ENCODE measurements at places on chromosomes 5 and 9.

DNA sequence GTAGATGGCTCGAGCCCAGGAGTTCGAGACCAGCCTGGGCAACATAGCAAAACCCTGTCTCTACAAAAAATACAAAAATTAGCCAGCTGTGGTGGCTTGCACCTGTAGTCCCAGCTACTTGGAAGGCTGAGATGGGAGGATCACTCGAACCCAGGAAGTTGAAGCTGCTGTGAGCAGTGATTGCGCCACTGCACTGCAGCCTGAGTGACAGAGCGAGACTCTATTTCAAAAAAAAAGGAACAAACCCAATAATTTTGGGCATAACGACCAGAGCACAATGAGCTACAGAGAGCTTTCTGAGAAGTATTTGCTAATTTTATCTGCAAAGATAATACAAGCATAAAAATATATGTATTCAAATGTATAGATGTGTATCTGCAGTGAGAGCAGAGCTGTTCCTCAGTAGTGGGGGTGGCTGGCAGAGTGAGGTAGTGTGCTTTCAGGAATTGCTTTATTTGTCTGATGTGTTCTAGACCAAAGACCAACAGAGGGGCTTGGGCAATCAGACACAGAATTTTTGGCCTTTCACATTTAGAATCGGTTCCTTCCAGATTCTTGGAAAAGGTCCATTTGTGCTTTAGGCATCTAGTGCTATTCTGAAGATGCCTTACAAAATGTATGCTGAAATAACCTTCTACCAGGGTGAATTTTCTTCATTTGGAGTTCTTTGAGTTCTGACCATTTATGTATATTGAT is 5.2 kb downstream of the DOCK8 start:
- DNase-seq = no peak

DNA sequence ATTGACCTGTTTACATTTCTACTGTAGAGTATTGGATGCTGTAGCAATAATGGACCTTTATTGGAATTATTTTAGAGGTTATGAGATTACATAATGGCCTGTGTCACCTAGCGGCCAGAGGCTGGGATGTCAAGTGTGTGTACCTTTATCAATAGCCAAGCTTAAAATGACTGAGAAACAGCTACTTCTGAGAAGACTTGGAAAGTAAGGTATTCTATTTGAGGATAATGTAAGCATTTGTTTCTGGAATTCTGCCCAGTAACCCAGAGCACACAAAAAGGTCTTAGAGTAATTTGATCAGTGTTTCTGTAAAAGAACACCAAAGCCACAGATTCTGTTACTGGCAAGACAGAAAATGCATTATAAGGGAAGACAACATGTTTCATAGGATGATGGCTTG is 116.8 kb downstream of the MACIR start:
- peak; percentile 6 for DNase-seq

- DNase-seq = no peak
Measured at GRCh38 chr5:109877670-109878045, 187.9 kb downstream of the MAN2A1 start.

DNA sequence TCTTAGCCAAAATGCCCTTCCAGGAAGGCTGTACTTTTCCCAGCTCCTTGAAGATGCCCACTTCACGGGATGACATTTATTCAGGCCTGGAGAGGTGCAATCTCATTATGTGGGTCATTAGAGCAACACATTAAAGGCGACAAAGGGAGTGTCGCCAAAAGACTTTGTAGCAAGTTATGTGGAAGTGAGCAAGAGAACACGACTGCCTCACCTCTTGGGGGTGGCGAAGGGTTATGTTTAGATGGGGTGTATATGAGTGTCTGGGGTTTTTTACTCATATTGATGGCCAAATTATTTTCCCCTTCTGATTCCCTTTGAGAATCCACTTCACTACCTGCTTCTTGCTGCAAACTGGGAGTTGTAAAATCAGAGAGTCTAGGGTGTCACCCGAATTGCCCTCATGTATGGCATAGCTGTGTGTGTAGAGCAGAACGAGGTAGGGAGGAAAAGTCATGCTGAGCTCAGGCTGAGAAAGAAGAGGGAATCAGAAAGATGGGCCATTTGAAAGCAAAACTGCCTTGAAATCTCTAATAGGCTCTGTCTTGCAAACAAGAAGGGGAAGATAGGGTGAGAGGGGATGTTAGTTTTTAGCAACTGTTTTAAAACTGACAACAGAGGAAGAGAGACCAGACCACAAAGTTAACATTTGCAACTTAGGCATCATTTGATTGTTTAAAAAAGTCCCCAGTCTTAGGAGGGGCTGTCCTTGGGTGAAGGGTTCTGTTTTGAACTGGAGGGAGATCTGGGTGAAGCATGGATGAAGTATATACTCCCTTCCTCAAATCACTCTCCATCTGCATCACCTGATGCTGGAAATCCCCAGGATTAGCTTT is 97.1 kb upstream of the IL12B start:
- no peak for DNase-seq

DNA sequence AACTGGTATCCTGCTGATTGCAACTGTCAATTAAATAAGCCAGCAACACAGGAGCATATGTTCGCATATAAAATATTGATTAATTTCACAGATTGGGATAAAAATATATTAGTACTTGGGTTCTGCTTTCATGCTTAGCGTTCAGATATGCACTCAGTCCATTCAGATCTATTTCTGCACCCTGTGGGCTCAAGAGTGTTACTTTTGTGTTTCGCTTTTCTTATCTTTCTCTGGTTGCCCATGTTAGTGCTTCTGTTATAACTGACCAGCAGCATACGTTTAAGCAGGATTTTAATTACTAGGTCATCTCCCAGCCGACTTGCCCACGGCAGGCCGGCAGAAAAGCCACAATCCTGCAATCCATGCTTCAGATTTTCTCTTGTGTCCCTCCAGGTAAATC is 289.1 kb downstream of the EBF1 start:
- no peak for DNase-seq

DNA sequence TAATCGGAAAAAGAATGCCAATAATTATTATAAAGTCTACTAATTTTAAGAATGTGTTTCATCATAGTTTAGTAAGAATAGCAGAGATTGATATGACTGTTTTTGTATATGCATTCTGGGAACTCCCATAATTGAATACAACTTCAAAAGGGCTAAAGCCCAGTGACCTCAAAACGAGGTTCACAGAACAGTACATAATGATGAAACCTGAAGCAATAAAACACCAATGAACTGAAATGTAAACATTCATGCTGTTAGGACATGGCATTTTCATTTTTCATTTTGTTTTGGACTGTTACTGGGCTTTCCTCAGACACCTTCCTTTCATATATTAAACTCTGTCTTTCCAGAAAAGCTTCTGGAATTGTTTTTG is 684 bp upstream of the JMY start:
- DNase-seq = no peak

DNA sequence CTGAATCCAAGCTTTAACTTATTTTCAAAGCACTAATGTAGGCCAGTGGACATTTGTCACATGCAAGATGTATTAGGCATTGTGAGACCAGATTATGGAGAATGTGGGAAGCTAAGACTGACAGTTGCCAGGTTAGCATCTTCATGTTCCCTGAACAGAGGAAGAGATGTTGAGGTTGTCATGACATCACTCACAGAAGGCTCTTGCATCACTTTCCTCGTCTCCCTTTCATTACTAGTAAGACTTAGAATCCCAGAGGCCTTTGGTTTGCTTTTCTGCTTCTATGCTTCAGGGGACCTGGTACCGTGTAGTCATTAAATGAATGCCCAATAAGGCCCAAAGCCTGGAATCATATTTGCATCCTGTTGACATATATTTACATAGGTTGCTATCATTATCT is 76.4 kb upstream of the RPS23 start:
- DNase-seq = no peak

DNA sequence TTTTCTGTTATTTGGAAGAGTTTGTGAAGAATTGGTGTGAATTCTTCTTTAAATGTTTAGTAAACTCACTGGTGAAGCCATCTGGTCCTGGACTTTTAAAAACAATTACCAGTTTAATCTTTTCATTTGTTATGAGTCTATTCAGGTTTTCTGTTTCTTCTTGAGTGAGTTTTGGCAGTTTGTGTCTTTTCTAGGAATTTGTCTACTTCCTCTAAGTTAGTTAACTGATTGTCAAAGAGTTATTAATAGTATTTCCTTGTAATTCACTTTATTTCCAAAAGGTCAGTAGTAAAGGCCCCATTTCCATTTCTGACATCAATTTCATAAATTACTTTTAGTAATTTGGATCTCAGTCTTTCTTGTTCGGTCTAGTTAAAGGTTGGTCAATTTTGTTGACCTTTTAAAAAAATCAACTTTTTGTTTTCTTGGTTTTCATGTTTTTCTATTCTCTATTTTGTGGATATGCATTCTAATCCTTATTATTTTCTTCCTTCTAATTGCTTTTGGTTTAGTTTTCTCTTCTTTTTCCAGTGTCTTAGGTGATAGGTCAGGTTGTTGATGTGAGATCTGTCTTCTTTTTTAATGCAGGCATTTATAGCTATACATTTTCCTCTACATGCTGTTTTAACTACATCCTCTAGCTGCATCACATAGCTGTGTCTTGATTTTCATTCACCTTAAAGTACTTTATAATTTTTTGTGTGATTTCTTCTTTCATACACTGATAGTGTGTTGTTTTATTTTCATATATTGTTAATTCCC is 7.3 kb upstream of the SMIM3 start:
- DNase-seq = no peak

GRCh38 chr5:124453221-124454051 is 293.0 kb downstream of the ZNF608 start:
- DNase-seq = no peak

Data from NCI-H1105 (cell line).